C1 segment of cervical spinal cord (tissue), 14 donors: ENCODE measurements at places on chromosomes 2 and 18.

- no peak for DNase-seq
Observed at GRCh38 chr2:240645346-240645745, 20.1 kb downstream of the GPR35 start.

DNA sequence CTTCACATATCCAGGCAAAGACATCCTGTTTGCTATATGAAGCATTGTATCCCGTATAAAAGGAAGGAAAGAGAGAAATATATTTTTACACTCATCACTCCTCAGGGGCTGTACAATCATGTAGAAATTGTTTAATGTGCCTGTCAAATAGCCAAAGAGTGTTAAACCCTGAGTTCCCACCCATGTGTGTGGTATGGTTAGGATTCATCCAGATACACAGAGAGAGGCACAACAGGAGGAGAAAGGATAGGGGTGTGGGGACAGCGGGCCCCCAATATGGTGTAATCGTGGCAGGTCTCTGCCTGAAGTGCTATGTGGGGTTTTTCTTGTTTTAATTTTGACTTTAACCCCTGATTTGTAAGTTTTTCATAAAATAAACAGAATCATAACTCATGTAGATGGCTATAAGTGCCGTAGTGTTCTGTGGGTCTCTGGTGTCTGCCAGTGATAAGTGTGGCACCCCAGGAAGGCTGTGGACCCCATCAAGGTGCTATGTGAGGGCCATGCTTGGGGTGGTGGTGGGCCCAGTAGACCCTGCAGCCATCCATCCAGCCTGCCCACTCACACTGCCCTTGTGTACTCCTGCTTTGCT, 10.2 kb upstream of the IL18R1 start:
- no peak for DNase-seq

- no peak for DNase-seq
Observed at GRCh38 chr2:10294077-10294476, 8.6 kb upstream of the HPCAL1 start.

DNA sequence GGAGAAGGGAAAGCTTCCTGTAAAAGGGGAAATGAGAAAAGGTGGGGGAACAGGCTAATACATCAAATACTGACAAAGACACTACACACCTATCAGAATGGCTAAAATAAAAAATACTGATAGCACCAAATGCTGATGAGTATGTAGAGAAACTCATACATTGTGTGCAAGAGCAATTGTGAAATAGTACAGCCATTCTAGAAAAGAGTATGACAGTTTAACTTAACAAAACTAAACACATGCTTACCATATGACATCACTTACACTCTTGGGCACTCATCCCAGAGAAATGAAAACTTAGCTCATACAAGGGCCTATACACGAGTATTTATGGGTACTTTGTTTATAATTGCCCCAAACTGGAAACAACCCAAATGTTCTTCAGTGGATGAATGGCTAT, 53.4 kb downstream of the ZNF638 start:
- DNase-seq = no peak

DNA sequence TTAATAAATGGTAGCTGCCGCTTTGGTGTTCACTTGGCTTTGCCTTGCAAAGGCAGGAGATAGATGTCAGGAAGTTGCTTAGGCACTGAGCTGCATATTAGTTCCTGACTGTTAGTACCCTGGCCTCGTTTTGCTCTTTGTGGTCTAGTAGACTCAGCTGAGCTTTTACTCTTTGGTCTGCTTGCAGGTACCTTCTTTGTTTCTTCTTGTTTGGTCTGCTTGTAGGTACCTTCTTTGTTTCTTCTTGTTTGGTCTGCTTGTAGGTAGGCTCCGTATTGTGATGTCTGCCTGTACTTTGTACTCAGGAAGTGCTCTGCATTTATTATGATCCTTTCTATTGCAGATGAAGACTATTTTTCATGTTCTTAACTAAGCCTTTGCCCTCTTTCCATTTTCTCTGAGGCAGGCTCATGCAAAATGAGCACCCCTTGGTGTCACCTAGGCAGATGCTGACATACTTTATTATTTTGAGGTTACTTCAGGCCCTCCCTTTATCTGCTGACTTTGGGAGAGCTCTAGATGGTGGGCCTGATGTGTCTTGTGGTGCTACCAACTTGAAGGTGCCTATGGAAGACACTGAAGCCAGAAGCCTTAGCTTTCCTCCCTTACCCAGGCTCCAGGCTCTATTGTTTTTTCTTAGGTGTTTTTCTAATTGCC, 6.0 kb downstream of the RPIA start:
- no peak for DNase-seq

DNA sequence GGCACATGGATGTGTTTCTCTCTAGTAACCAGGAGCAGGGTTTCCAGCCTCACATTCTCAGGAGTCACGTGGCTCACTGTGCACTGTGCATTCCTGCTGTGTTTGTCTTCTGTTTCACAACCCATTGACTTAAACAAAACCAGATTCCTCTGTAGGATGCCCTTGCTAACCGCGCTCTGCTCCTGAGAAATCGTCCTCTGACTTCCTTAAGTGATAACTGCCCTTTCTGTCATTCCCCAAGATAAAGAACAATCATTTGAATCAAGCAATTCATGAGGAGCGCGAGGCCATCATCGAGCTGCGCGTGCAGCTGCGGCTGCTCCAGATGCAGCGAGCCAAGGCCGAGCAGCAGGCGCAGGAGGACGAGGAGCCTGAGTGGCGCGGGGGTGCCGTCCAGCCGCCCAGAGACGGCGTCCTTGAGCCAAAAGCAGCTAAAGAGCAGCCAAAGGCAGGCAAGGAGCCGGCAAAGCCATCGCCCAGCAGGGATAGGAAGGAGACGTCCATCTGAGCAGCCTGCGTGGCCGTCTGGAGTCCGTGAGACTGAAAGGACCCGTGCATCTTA, 60.2 kb downstream of the RALBP1 start:
- peak; percentile 64 for DNase-seq

DNA sequence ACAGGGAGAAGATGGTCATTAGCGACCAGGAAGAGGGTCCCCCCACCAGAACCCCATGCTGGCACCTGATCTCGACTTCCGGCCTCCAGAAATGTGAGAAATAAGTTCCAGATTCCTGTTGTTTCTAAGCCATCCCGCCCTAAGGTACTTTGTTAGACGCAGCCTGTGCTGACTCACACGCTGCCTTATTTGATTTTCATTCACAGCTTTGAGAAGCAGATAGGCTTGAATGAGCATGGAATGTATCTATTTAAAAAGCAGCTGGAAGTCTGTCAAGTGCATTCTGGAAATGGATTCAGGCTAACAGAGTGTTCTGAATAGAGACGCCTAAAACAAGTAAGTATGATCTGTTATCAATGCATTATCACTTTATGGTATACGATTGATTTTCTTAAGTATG, 8.3 kb upstream of the IL1R2 start:
- DNase-seq = no peak

GRCh38 chr2:60407398-60407797, 146.1 kb downstream of the BCL11A start:
- no peak for DNase-seq

DNA sequence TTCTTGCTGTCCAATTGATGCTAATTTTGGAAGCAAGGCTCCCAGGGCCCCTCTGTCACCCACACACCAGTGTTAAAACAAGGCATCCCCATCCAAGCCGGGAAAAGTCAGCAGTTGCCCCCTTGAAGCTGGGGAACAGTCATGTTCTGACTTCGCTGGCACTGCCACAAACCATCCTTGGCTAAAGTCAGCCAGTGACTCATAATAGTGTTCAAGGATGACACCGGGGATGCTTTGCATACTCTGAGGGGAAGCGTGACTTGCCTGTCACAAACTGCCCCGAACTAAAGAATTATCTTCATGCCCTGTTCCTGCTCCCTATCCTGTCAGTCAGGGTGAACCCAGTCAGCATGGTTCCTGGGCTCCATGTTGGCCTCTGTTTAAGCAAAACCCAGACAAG, 37.0 kb downstream of the TGFA start:
- no peak for DNase-seq

- DNase-seq = no peak
Observed at GRCh38 chr2:168336786-168337388, 89.5 kb upstream of the STK39 start.

- no peak for DNase-seq
Observed at GRCh38 chr18:48813321-48813720, 137.4 kb downstream of the SMAD7 start.

DNA sequence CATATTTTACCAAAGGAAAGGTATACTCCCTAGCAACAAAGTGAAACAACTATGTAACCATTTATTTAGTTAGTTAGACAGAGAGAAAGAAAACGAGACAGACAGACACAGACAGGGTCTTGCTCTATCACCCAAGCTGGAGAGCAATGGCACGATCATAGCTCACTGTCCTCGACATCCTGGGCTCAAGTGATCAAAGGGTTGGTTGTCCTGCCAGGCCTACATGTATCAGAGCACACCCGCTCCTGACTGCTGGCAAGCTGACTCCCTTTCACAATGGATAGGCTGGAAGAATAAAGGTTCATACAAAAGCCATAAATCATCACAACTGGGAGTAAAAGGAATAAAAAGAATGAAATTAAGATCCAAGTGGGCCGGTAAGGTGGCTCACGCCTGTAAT, 53.5 kb downstream of the ATL2 start:
- no peak for DNase-seq

DNA sequence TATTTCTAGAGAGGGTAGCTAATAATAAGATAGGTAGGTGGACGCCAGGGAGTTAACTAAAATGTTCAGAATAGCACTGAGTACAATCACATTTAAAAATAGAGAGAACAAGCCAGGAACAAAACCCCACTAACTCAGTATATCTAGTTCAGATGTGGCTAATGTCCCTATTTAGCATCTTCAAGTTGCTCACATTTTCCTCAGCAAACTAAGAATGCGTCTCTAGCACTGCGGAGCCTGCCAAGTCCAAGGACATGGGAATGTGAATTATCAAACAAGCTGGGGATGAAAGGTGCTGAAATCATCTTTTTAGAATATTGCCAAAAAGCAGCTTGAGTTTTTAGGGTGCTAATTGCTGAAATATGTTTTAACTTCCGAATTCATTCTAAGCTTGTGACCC, 398.5 kb upstream of the FIGN start:
- no peak for DNase-seq

DNA sequence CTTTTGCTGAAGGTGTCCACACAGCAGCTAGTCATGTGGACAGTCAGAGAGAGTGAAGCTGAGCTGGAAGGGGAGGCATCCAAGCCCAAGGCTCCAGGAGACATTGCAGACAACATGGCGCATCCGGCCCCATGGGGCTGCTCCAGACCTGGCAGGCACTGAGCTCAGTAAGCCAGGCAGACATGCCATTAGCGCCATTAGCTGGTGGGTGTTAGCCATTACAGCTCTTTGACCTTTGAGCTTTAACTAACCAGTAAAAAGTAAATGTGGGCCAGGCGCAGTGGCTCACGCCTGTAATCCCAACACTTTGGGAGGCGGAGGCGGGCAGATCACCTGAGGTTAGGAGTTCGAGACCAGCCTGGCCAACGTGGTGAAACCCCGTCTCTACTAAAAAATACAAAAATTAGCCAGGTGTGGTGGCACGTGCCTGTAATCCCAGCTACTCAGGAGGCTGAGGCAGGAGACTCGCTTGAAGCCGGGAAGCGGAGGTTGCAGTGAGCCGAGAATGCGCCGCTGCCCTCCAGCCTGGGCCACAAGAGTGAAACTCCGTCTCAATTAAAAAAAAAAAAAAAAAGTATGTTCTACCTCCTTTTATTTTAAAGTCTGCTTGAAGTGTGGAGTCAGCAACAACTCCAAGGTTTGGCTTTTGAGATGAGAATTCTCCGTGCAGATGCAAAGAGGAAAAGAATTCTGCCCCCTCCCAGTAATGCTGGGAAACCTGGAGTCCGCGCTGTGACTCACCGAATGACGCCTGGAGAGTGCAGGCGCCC, 69.4 kb downstream of the TWSG1 start:
- DNase-seq = no peak

DNA sequence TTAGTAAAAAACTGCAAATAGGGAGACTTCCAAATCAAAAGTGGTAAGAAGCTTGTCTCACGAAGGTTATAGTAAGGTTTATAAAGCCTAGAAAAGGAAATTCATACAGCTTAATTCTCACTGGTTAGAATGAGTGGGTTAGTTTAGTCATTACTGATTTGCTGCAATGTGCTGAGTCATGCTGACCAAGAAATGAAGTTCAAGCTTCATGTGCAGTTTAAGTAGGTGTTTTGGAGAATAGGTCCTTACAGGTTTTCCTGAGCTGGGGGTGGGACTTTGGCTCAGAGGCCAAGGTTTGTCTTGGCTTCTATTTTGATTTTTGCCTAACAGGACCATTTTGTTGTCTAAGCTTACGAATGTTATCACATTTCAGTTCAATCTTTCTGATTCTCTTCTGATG, 15.1 kb downstream of the CLIP4 start:
- no peak for DNase-seq

- DNase-seq = no peak
Observed at GRCh38 chr2:75853436-75853835, 142.7 kb upstream of the GCFC2 start.

DNA sequence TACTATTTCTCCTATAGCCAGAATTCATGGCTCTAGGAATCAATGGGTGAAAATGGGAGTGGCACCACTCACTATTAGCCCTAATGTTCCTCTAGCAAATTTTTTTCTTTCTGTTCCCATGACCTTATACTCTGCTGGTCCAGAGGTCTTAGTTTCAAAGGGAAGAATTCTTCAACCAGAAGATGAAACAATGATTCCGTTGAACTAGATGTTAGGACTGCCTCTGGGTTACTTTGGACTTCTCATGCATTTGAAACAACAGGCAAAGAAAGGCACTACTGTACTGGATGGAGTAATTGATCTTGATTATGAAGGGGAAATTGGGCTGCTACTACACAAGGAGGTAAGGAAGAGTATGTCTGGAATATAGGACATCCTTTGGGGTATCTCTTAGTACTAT, 18.6 kb upstream of the ADCYAP1 start:
- DNase-seq = no peak

DNA sequence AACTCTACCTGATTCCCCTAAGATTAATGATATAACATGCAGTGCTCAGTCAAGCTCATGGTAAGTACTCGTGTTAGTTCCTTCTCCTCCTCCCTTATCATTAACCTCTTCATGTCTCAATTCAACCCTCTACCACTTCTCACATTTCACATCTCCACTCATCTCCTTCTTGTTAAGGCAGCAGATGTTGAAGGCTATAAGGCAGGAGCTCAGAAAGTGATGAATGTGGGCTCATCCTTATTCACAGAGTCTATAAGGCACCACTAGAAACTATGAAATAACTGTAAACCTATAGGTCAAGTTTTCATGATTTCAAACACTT, 56.0 kb downstream of the CLHC1 start:
- DNase-seq = no peak
